ENCODE measurements at places on chromosomes 1 and 21.

- no peak for DNase-seq
Measured at GRCh38 chr1:92701147-92701546, 83.8 kb downstream of the EVI5 start.

- peak; percentile 48 for DNase-seq
Measured at GRCh38 chr1:207828485-207829158, 76.8 kb downstream of the CD46 start.

GRCh38 chr21:41068496-41068895 lies 99.5 kb upstream of the BACE2 start:
- DNase-seq: no peak

DNA sequence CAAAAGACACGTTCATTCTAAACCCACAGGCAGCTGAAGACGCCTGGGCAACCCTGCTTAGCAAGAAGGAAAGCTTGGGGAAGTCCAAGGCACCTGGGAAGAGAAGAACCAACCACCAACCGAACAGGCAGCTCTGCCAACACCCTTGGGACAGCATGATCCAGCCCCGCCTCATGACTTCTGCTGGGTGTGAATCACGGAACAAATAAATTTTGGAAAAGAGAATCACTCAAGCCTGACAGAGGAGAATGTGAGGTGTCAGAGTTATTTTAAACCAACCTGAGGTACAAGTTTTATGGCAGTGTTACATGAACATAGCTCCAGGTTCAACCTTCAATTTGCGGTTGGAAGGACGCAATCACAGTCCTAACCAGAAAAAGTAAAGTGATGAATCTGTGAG lies 10.0 kb upstream of the PADI4 start:
- DNase-seq: no peak

- no peak for DNase-seq
Measured at GRCh38 chr1:50251702-50252101, 143.0 kb downstream of the ELAVL4 start.

GRCh38 chr1:35554266-35555211 lies 2.7 kb downstream of the KIAA0319L start:
- DNase-seq: no peak

DNA sequence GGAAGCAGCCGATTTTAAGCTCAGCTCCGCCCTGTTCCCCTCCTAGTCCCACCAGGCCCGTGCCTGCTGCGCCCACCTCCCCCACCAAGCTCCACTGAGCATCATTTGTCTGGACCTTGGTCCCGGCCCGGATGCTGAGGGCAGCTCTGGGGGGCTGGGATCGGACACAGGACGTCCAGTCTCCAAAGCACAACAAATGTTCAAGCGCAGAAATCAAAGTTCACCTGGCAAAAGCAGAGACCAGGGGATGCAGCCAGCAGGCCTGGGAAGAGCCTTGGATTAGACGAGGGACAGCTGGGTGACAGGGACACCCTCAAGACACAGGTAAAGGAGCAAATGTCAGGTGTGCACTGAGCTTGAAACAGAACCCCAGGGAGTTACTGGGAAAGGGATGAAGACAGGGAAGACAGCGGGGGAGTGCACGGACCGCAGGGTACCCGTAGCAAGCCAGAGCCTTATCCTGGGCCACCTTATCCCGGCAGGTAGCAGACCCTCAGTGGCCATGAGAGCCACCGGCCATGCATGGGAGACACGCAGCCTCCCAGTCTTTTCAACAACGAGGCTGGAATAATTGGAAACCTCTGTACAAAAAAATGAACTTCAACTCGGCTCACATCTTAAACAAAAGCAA lies 22.2 kb upstream of the TMEM52 start:
- no peak for DNase-seq

- no peak for DNase-seq
Measured at GRCh38 chr1:46012236-46012635, 120.2 kb downstream of the PIK3R3 start.

- DNase-seq: no peak
Measured at GRCh38 chr21:46031484-46031883, 49.9 kb downstream of the COL6A1 start.

DNA sequence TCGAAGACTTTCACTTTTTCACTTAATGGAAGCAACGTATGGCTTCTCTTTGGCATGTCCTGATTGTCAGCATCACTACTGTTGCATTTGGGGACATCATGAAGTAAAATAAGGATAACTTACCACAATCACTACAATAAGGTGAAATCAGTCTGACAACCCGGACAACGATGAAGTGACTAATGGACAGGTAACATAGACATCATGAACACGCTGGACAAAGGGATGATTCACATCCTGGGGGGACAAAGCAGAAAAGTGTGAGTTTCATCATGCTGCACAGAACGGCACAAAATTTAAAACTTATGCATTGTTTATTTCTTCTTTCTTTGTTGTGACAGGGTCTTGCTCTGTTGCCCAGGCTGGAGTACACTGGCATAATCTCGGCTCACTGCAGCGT lies 53.9 kb downstream of the FH start:
- no peak for DNase-seq

DNA sequence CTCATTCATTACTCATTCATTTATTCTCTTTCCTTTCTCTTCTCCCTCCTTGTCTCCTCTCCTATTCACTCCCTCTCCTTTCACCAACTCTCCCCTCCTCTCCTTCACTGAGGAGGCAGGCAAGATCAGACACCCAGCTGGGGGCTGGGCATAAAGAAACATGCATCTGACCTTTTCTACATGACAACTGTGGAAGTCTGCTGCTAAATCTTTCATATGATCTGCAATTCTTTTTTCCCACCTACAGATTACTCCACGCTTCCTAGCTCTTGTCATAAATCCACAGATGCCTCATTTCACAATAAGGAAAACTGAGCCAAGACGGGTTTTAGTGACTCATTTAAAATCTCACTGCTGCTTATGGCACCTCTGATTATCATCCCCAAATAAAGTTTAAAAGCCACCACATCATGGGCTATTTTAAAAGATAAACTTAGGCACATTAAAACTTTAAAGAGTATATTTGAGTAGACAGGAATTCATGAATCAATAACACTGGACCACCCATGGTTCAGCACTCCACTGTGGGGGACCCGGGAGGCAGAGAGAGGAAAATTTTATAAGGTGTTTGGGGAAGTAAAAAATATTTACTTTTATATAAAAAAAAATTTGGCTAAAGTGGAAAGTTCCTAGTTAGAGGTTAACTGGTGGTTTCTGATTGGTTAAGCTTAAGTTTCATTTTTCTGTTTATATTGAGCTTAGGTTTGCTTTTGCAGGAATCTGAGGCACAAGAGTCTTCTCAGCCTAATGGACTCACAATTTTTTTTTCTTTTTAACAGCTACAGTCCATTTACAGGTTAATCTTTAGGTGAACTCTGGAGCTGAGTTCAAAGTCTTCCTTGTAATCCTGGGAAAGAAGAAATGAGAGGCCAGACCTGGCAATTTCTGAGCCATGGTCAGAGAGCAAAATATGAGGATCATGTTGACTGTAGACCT lies 55.8 kb upstream of the DNAH14 start:
- no peak for DNase-seq

- DNase-seq: no peak
Measured at GRCh38 chr1:61254634-61255357, 172.4 kb downstream of the NFIA start.

DNA sequence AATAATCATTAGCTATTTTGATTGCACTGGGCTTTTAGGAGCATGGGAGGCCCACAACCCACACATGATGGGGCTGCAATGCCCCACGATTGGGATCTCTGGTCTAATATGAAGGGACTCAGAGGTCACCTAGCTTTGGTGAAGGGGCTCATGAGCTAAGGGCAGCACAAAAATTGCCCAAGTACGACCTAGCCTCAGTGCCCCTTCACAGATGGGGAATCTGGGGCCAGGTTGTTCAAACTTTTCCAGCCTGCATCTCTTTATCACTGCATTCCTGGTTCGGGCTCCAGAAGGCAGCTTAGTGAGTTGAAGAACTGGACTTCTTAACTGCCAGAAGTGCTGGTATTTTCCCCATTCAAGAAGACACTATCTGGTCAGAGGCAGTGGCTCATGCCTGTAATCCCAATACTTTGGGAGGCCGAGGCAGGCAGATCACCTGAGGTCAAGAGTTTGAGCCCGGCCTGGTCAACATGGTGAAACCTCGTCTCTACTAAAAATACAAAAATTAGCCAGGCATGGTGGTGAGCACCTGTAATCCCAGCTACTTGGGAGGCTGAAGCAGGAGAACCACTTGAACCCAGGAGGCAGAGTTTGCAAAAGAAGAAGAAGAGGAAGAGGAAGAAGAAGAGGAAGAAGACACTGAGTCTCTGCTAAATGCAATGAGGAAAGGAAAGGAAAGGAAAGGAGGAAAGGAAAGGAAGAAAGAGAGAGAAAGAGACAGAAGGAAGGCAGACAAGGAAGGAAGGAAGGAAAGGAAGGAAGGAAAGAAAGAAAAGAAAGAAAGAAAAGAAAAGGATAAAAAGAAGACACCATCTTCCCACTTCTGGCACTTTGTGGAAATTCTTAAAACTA lies 258.5 kb upstream of the IRF2BP2 start:
- no peak for DNase-seq

DNA sequence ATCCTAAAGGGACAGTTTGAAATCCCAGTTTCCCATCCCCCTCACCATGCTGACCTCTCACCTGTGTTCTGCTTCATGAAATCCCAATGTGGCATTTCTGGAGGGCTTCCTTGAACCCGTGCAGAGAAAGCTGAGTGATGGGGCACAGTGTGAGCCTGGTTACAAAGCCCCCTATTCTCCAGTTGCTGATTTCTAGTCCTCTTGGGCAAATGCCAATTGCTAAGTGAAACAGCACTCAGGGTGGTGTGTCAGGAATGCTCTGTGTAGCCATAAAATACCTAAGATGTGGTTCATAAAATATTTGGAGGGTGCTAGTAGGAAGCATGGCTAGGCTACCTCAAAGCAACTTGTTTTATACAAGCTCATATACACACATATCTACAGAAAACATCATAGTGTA lies 32.0 kb downstream of the SUSD4 start:
- no peak for DNase-seq

GRCh38 chr1:85049735-85050166 lies 1.5 kb upstream of the MCOLN3 start:
- DNase-seq: no peak

DNA sequence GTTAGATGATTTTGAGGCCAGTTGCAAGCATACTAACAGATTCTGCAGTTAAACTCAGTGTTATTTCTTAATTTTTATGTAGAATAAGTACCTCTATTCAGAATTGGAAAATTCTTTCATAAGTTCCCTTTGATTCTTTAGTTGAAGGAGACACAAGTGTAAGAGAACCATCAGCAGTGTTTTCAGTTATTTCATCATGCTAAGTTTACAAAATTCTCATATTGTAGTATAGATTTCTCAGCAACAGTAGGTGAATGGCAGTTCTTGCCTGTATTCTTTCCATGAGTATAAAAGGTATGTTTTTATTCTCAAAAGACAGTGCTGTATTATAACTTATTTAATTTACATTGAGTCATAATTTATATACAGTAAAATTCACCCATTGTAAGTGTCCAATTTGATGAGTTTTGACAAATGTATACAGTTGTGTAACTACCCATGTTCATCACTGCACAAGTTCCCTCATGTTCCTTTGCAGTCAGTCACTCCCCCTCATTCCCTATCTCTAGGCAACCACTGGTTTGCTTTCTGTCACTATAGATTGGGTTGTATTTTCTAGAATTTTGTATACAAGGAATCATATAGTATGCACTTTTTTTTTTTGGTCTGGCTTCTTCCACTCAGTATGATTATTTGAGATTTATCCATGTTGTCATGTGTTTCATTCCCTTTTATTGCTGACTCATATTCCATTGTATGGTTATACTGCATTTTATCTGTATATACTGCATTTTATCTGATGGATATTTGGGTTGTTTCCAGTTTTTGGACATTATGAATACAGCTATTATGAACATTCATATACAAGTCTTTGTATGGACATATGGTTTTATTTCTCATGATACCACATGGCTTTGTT lies 3.9 kb downstream of the RPS6KC1 start:
- DNase-seq: no peak

- no peak for DNase-seq
Measured at GRCh38 chr1:207827488-207827830, 75.6 kb downstream of the CD46 start.

- no peak for DNase-seq
Measured at GRCh38 chr1:103387898-103388297, 137.6 kb upstream of the RNPC3 start.

DNA sequence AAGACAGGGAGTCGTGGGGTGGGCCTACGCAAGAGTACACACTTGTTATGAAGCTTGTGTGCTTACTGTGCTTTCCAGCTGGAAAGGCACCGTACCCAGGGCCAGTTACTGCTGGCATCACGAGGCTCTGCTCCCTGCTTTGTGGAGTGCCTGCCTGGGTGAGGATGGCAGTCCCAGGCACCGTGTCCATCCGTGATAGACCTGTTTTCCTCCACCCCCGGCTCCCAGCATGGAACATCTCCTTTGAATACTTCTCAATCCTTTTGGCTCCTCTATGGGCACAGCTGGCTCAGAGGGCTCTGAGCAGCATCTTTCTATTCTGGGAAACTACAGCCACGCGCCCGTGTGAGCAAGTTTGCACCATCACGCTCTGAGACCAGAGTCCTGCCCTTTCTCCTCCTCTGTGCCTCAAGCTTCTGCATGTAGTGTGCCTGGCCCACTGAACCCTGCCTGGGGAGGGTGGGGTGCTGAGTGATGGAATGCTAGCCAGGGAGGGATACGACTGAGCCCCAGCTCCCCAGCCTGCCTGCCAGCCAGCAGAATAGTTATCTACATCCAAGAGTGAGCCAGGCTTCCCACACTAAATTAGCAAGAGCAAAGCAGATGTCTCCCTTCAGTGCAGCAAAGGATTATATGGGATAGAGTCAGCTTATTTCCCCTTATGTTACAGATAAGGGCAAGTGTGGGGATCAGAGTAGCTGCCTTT lies 7.1 kb upstream of the TNR start:
- no peak for DNase-seq

DNA sequence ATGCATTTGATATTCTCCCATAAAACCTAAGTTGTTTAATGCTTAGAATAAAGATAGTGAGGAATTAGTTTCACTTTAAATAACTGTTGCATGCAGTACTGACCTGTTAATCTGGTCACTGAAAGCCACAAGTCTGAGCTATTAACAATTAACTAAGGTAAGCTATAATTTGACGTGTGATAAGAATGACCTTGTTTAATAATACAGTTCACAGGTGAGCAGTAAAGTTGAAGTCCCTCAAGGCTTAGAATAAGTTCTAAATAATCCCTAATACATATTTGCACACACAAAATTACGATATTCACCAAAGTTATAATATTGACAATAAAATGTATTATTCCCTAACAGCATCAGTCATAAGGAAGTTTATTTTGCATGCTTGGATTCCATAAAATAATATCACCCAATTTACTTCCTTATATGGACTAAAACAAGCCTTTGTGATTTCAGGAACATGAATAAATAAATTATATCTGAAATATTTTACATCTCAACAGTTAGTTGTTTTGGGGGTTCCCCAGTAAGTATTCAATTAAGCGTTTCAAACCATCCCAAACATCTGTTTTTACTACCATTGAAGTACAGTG lies 70.6 kb upstream of the CHRM3 start:
- no peak for DNase-seq

GRCh38 chr1:94314222-94314858 lies 77.0 kb upstream of the ARHGAP29 start:
- DNase-seq: no peak

DNA sequence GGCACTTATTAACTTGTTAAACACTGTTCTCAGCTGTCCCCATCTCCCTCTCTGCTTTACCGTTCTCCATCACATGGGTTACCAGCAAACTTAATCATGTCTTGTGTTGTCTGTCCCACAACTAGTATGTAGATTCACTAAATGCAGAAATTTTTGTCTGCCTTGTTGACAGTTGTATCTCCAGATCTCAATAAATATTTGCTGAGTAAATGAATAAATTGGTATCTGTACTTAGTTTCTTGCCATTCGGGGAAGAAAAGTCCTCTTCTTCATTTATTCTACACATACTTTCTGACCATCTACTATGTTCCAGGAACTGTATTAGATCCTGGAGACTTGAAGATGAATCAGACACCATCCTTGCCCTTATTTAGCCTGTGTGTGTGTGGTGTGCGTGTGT lies 97.9 kb downstream of the KCND3 start:
- DNase-seq: no peak
